ENCODE measurements at places on chromosomes 13 and 19. TPM values are rescaled to one million over a fixed set of nuclear protein-coding genes. Genes with fewer than 3 reads are reported as not detected.

DNA sequence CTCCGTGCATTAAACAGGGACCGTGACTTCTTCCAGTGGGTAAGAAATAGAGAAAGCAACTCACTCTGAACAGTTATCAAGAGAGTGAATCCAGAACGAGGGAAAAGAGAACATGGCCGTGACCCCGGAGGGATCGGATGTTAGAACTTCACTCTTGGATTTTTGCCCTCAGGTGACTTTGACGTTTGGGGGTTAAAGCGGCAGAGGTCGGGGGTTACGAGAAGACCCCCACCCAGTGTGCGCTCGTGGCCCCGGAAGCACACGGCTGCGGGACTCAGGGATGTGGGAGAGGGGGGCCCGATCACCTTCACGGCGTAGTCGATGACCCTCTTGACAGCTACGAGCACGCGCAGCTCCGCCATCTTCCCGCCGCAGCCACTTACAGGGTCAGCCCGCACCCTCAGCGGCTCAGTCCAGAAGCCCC is at the start of gene ETFB:
TSS of gene ETFB (minus strand) at position 424 of the 424 bp plus-strand sequence. CDS start at position 362, 62 bp downstream.
- no peak for DNase-seq

DNA sequence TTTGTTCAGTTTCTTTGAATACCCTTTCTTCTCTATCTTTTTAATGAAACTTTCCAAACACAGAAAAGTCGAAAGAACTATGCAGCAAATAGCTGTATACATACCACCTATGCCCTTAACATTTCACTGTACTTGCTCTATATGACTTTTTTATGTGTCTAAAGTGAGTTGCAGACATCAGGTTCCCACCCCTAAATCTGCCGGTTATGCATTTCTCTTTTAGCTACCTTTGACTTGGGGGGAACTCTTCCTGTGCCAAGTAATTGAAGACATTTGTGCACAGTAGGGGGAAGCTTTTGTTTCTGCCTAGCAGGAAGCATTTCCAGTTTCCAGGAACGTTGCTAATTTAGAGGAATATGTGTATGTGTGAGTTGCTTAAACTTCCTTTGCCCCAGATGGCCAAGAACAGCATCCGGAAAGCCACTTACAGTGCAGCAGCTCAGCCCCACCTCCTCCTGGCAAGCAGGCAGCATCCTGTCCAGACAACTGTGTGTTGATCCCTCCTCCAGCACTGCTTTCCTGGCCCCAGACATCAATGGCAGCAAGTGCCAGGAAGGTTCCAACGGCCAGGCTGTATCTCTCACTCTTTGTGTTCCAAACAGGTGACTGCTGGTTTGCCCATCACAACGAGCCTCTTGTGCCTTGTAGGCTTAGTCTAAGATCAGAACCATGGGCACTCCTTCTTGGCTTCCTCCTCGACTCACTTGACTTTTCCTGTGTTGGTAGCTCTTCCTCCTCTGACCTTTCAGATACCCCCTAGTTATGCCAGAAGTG is 14.7 kb upstream of the GRAMD1A start:
- no peak for DNase-seq

- no peak for DNase-seq
These were observed 107.5 kb downstream of the PCDH17 start for GRCh38 chr13:57739089-57739488.

Gene CD22
- 22.8 TPM for total RNA-seq

Gene CLC
- total RNA-seq = not detected

Gene SPTBN4
- total RNA-seq = 140 TPM

Measured in dorsolateral prefrontal cortex (tissue), 122 donors.